Umbilical cord (tissue), 2 donors: ENCODE measurements at places on chromosomes 5 and 9. TPM values are rescaled to one million over a fixed set of nuclear protein-coding genes. Genes with fewer than 3 reads are reported as not detected.

SH3TC2 gene
- total RNA-seq = 5.8 TPM

FPGS gene
- total RNA-seq = 52.2 TPM

ACSL6 gene
- total RNA-seq = 11.6 TPM

FCN2 gene
- not detected for total RNA-seq

TMCO6 gene
- total RNA-seq = 7.5 TPM

RNF180 gene
- 27.4 TPM for total RNA-seq

PCDHB5 gene
- total RNA-seq = 11.6 TPM

DNA sequence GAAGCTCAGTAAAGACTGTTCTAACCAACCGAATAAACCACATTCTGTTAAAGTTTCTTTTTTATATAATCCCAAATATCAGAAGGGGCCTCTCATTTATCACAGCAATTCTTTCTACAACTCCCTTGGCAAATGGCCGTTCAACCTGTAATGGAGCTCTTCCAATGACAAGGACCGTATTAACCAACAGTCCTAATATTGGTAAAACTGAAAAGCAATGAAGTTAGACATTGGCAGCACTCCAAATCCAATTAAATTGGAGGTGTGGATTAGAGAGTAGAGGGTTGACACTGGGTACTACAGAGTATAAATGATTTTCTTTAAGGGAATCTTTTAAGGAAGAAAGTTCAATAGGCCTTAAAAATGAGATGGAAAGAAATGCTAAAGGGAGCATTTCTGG, 842 bp downstream of the TMED7 start:
- DNase-seq = no peak

GRCh38 chr5:72096602-72097188, 10.6 kb upstream of the MAP1B start:
- DNase-seq = no peak

DNA sequence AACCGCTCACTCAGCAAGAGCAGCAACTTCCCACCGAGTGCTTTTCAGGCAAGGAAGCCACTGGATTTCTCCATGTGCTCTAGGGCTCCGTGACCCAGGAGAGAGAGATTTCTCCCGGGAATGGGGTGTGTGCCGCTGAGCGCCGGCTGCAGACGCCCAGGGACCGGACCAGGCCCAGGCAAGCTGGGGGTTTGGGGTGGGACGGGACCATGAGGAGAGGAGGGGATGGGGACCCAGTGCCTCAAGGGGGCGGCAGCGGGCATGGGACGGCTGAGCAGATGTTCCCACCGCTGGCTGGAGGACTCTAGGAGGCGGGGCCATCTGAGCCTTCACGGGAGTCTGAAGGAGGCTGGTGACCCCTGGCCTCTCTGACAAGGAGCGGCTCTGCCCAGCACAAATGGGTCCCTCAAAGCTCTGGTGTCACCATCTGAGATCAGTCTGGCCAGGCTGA, 8.5 kb downstream of the LCN9 start:
- DNase-seq = no peak

DNA sequence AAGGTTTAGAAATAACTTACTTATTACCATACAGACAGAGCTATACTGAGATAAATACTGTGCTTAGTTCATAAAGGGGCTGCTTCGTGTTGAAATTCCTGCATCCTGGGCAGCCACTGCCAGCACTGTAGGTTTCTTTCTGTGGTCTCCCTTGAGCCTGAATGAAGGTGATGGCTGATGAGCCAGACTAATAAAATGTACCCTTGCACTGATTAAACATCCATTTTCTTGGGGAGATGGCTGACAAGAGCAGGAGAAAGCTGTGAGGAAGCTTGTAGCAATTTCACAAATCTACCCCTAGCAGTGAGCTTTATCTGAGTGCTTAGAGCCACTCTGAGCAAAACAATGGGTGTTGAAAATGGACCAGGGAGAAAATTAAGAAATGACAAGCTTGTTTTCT, 23.3 kb upstream of the ZSWIM6 start:
- DNase-seq = no peak

- no peak for DNase-seq
These were observed 28.7 kb downstream of the F2R start for GRCh38 chr5:76744632-76745031.

- DNase-seq = peak; percentile 66
These were observed 7.2 kb downstream of the P4HA2 start for GRCh38 chr5:132220491-132220890.
